GM20000 (cell line): ENCODE measurements at places on chromosomes 13 and 19.

GRCh38 chr19:1672038-1672768 lies 19.8 kb upstream of the TCF3 start:
- DNase-seq: peak; percentile 84

DNA sequence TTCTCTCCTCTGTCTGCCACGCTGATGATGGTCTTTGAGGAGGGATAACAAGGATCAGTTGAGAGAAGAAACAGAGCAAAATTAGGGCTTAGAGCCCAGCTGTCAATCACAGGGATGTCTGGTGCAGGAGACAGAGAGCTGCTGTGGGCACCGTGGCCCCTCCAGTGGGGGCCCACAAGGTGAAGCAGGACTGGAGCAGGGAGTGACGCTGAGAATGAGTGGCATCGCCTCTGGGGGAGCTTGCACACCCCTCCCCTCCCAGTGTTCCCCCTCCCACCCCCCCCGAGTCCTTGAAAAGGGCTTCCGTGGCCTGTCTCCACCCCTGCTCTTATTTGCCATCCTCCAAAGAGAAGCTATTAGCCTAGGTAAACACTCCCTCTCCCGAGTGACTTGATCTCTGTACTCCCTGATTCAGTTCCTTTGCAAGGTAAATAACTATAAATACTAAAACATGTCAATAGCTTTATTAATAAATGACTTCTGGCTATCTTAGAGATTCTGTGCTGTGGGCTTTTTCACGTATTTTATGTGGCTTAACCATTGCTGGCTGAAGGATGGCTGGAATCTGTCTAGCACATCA lies 440.0 kb downstream of the ZNF536 start:
- no peak for DNase-seq

- no peak for DNase-seq
Observed at GRCh38 chr19:55341595-55342531, 2.2 kb downstream of the KMT5C start.

DNA sequence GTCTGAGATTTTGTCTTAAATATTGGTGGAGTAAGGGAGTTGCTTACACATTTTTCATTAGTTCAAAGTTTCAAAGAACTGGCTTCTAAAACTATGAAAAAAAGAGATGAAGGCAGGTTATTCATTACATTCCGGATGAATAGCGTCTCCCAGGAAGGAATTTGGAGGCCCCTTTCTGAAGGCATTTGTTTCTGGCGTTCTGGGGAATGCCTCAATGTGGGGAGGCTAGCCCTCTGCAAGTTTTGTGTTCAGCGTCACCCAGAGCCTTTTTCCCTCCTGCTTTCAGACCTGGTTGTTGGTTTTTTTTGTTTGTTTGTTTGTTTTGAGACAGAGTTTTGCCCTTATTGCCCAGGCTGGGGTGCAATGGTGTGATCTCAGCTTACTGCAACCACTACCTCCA lies 21.0 kb downstream of the FAM124A start:
- DNase-seq: no peak

- DNase-seq: no peak
Observed at GRCh38 chr13:30017880-30018279, 167.5 kb upstream of the UBL3 start.

GRCh38 chr13:60407095-60407494 lies 10.1 kb downstream of the TDRD3 start:
- no peak for DNase-seq

GRCh38 chr13:46114613-46115012 lies 9.8 kb upstream of the CPB2 start:
- no peak for DNase-seq

GRCh38 chr19:47541518-47541917 lies 26.7 kb upstream of the NAPA start:
- peak; percentile 65 for DNase-seq

- DNase-seq: no peak
Observed at GRCh38 chr19:40691421-40692211, 1.2 kb upstream of the NUMBL start.

- no peak for DNase-seq
Observed at GRCh38 chr13:47291107-47291656, 394.3 kb upstream of the HTR2A start.

DNA sequence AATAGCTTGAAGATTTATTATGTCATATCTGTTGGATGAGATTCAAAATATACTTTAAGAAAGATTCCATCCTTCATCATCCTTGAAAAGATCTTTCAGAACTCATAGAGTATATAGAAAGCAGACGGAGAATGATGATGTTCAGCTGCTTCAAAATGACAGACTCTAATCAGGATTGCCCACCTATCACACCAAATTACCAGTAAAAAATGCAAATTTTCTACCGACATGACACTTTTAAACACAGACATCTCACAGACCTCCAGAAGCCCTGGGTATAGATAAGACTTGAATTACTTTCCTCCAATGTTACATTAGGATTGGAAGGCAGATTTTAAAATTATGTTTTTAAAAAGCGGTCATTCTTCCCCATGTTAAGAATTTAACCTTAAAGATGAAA lies 235.5 kb downstream of the GPC6 start:
- DNase-seq: no peak

DNA sequence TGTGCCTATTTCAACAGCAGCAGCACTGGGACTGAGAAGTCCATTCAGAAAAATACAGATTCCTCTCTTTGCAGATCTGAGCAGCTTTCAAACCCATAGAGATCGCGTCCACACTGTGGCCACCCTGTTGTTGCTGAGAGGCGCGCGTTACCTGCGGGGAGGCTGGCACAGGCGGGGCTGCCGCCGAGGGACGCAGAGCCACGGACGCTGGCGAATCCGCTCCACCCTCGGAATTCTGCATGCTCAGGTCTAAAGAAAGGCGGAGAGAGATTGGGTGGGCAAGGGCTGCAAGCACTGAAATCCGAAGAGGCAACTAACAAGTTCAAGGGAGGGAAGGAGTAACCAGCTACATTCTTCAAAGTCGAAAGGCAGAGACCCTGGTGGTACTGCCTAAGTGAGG lies 63.0 kb downstream of the RFX2 start:
- DNase-seq: no peak

- DNase-seq: peak; percentile 61
Observed at GRCh38 chr19:35445826-35446593, 2.0 kb upstream of the FFAR2 start.

DNA sequence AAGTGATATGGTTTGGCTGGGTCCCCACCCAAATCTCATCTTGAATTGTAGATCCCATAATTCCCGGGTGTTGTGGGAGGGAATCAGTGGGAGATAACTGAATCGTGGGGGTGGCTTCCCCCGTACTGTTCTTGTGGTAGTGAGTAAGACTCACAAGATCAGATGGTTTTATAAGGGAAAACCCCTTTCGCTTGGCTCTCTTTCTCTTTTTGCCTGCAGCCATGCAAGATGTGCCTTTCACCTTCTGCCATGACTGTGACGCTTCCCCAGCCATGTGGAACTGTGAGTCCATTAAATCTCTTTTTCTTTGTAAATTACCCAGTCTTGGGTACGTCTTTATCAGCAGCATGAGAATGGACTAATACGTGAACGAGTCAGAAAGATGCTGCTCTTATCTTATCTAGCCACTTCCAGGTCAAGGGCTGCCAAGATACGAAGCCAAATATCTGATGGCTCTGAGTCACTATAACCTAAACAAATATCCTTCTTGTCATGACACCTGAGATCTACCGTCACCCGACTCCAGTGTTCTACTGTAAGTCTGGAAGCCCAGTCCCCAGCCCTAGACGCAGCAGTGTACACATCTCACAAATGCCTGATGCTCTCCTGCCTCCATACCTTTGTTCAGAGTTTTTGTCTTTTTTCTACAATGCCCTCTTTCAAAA lies 45.9 kb downstream of the SLC15A1 start:
- DNase-seq: no peak

DNA sequence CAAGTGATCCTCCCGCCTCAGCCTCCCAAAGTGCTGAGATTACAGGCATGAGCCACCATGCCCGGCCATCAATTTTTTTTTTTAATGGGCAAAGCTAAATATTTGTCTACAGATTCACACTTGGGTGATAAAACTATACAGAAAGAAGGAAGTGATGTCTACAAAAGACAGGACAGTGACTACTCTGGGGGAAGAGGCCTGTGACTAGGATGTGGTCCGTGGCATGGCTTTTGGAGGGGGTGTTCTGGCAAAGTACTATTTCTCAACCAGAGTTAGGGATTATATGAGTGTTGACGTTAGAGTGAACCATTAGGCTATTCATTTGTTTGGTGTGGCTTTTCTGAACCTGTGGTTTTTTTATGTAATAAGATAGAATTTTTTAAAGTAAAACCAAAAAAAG lies 42.7 kb downstream of the INSR start:
- peak; percentile 23 for DNase-seq
